ENCODE measurements at places on chromosomes 13 and 19. TPM values are rescaled to one million over a fixed set of nuclear protein-coding genes. Genes with fewer than 3 reads are reported as not detected.
A peak's percentile ranks its signal among the peaks of the same experiment; 100 is the strongest.

The ABHD8 gene
- total RNA-seq = 14.8 TPM

The ITGBL1 gene
- total RNA-seq = 3.1 TPM

The IL27RA gene
- 5.4 TPM for total RNA-seq

The PRKD2 gene
- total RNA-seq = 9.3 TPM

The CYP2A6 gene
- not detected for total RNA-seq

The NCR1 gene
- 0.27 TPM for total RNA-seq

The BRME1 gene
- total RNA-seq = 0.72 TPM

The CD177 gene
- 0.22 TPM for total RNA-seq

- DNase-seq = no peak
These were observed 10.2 kb downstream of the CARM1 start for GRCh38 chr19:10881403-10882107.

DNA sequence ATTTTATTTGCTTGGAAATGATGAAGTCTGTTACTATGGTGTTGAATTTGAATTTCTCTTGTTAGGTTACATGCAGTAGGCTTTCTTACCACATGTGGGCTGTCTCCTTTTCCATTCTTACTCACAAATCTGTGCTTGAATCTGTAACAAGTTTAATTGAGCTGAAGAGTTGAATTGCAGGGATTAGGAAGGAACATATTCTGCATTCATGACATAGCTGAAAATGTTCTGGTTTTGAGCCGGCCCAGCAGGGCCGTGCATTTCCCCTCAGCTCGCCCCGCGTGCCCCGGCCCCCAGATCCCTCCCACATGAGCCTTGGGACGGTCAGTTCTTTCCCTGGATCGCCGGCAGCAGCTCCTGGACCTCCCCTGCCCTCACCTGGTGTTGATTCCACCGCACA, 28.1 kb downstream of the TFDP1 start:
- DNase-seq = no peak

GRCh38 chr13:60562096-60562780, 165.2 kb downstream of the TDRD3 start:
- no peak for DNase-seq

- peak; percentile 51 for DNase-seq
These were observed 2.3 kb upstream of the LCP1 start for GRCh38 chr13:46184277-46184699.

- DNase-seq = peak; percentile 99
These were observed 9.2 kb downstream of the MKNK2 start for GRCh38 chr19:2041683-2042484.

GRCh38 chr19:19532806-19533701, 4.3 kb downstream of the YJEFN3 start:
- no peak for DNase-seq

DNA sequence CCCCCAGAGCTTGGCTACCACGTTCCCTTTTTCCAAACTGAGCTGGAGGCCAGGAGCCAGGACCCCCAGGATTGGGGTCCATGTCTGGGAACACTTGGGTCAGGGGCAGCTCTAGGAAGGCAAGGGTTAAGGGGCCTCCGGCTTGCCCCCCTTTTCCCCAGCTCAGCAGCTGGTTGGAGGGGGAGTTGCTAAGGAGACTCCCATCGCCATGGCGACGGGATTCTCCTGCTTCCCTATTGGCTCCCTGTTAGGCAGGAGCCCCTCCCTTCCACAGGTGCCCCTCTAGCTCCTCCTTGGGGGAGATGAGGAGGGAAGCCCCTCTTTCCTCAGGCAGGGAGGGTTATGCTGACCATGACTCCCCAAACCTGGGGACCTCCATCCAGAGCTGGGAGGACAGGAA, 33.9 kb downstream of the PDE4A start:
- no peak for DNase-seq

GRCh38 chr13:104592545-104593250, 1526.5 kb upstream of the SLC10A2 start:
- DNase-seq = no peak

GRCh38 chr19:40640744-40641143, 39.6 kb downstream of the LTBP4 start:
- peak; percentile 51 for DNase-seq

DNA sequence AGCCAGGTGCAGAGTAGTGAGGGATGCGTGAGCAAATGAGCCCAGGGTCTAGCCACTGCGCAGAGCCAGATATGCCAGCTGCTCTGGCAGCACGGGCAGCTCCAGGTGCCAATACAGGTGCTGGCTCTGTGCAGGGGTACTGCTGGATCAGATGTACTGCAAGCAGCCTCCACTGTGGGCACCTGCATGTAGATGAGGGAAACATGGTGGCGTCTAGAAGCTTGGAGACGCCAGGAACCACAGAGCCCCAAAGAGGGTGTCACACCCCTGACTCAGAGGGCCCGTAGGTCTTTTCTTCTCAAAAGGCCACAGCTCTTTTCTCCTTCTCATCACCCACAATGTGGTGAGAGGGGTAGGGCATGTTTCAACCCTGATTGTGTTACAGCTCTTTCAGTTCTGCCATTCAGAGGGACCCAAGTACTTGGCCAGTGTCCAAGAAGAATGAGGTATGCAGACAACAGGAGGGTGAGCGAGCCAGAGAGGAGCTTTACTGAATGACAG, 244.4 kb upstream of the SLITRK1 start:
- no peak for DNase-seq
